Amygdala (tissue), 56 donors: ENCODE measurements at places on chromosomes 6 and 20.

DNA sequence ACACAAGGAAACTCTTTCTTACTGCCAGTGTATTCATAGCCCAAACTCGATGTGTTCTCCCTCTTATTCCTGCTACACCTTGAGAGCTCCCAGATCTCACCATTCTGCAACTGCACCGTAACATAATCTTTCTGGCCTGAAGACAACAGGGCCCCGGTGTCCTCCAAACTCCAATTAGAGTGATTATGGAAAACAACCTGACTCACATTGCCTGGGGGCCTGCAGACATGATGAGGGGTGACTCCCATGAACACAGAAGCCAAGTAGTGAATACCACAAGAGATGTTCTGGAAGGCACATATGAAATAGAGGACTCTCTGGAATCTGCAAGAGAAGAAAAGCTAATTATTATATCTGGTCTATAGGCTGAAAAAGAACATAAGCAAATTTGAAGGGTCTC is 19.7 kb downstream of the SLC22A16 start:
- no peak for DNase-seq

DNA sequence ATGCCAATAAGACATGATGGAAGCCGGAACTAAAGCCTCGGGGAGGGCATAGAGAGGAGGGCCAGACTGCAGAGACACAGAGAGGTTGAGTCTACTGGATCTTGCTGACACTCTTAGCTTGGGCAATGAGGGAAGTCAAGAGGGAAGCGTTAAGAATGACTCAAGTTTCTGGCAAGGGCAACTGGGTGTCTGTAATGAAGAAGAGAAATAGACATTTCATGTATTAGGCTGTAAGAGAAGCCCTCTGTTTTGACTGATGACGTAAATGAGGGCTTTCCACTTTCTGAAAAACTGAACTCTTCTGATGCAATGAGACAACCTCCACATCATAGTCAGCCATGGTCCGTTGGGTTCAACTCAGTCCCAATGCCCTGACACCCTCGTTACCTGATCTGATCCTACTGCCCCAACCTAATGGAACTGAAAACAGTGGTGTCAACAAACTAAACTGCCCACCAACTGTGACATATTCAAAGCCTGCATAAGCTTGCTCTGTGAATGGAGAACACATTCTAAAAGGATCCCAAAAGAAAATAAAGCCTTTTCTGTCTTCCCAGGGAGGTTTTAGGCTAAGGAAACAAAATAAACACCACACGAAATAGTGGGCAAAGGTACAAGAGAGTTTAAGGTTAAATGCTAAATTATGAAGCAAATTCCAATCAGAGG is 45.8 kb upstream of the PNRC1 start:
- no peak for DNase-seq

DNA sequence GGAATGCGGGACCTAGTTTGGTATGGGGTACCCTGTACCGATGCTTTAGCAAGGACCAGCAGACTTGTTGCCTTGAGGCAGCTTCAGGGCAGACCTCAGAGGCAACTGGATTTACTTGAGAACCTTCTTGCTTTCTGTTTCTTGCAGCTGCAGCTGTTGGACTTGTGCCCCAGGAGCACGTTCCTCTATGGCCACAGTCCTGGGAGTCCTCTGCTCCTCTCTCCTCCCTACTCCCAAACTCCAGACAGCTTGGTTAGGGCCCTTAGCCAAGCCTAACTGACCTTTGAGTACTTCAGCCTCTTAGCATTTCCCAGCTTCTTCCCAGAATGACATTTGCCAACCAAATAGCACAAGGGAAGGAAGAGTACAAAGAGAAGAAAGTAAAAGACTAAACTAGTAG is 34.7 kb downstream of the GHRH start:
- no peak for DNase-seq

GRCh38 chr20:47272893-47273590 is 83.5 kb downstream of the ZMYND8 start:
- no peak for DNase-seq

- no peak for DNase-seq
Observed at GRCh38 chr6:164015088-164015484, 600.6 kb downstream of the QKI start.

- DNase-seq: no peak
Observed at GRCh38 chr6:106496823-106497222, 132.5 kb downstream of the RTN4IP1 start.

DNA sequence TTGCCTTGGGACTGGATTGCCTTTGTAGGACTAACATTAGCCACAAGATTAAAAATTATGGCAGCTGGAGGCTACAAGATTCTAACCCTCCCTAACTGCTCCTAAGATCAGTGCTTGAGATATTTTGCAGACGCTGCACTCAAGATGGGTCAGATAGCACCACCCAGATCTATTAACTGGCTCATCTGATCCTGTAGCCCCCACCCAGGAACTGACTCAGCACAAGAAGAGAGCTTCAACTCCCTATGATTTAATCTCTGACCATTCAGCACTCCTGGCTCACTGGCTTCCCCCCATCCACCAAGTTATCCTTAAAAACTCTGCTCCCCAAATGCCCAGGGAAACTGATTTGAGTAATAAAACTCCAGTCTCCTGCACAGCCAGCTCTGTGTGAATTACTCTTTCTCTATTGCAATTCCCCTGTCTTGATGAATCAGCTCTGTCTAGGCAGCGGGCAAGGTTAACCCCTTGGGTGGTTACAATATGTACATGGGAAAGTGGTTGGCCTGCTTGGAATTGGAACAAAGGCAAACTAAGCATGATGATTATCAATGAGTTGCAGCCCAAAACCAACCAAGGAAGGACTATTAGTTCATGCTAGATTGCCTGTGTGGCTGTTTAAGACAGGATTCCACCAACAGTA is 111.3 kb downstream of the OR2B2 start:
- no peak for DNase-seq

DNA sequence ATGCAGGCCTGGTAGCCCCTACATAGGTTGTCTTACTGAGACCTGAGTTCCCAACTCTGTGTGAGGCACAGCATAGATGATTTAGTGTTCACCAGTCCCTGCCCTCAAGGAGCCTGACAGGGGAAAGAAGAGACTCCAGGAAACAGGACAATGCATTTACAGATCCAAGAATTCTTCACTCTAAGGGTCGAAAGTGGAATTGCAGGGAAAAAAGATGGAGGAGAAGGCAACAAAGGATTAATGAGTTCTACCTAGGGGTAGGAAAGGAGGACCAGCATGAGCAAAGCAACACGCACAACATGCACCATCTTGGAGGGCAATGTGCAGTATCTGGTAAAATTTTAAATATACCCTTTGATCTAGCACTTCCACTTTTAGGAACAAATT is 5.9 kb downstream of the SPAG4 start:
- DNase-seq: no peak

- no peak for DNase-seq
Observed at GRCh38 chr6:16757332-16757731, 3.9 kb downstream of the ATXN1 start.

GRCh38 chr20:59032023-59032712 is at the start of gene ATP5F1E:
ATP5F1E (minus strand) TSS chr20:59032335; CDS start chr20:59032251, 84 bp downstream.
- peak; percentile 93 for DNase-seq

- no peak for DNase-seq
Observed at GRCh38 chr6:138107752-138108592, 753 bp upstream of the PERP start.

DNA sequence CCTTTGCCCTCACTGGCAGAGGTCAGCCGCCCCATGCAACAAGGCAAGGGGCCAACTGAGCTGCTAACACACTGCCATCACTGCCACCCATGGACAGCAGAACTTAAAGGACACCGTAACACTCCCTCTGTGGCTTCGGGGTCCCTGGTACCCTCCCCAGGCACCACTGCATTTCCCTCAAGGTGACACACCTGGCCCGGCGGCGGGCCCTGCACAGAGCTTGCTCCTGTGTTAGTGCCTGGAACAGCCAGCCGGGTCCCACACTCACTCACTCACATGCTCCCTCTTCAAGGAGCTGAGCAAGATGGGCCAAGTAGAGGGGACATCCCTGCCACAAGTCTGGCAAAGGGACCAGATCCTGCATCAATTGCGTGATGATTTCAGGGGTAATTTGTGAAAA is 126.5 kb upstream of the SOX4 start:
- DNase-seq: no peak

DNA sequence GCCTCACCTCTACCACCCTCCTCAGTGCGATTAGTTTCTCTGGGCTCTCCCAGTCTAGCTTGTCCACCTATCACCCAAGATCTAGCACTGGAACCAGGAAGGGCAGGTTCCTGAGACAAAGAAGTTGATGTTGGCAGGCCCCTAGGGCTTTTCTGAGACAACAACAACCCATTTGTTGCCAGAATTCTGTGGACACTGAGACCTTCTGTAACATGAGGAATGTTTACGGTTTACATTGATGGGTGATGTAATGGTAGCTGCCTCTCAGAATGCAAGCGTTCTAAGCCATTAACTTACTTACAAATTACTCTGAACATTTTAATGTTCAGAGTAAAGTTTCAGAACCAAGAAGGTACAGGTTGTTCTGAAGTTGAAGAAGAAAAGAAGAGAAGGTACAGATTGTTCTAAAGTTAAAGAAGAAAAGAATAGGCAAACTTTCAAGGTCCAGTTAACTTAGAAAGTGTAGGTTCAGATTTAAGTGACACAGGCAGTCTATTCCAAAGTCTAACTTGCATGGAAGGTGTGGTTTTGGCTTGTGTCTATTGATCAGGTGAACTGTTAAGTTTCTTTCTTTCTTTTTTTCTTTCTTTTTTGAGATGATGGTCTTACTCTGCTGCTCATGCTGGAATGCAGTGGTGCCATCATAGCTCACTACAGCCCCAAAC is 3.7 kb upstream of the MED23 start:
- DNase-seq: no peak

DNA sequence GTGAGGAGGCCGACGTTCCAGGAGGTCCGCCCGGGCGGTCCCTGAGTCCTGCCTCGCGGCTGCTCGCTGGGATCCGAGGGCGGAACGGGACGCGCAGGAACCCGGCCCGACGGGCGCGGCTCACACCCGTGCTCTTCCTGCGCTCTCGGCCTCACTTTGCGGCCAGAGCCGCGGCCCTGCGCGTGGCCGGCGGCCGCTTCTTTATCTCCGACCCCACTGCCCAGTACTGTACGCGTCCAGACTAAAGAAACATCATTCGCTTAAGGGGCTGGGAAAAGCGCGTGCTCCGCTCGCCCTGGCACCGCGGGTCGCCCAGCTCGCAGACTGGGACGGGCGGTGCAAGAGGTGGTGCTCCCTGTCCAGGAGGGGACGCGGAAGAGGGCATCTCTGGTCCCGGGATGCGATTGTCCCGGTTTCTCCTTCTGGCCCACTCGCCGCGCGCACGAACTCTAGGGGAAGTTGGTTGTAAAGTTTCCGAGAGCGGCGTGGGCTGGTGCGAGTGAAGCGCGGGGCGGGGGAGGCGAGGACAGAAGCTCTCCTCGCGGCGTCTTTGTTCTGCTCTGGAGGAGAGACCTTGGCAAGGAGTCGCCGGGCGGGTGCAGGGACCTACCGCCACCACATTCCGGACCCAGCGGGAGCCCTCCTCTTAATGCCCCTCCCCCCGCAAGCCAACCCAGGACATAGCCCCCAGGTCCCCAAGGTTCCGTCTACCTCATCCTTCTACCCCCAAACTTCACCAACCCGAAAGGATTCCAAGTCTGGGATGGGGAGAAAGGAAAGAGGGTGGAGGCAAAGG is 71.0 kb downstream of the SOX4 start:
- no peak for DNase-seq

GRCh38 chr6:15305496-15305895 is 59.6 kb downstream of the JARID2 start:
- DNase-seq: no peak

DNA sequence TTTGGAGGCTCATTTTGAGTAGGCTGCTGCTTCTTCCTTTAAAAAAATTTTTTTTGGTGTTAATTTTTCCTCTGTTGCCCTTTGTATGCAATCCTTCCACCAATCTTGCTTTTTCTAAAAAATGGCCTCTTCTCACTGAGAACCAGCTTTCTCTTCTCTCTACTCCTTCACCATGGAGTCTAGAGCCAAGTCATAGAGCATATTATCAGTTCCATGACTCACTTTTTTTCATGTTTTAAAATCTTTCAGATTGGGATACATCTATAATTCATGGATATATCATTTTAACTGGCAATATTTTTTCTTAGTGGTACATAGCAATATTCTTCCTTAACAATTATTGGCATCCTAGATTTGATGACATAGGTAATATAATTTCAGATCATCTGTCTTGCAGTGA is 62.7 kb downstream of the SLX4IP start:
- DNase-seq: no peak

GRCh38 chr6:16728513-16729182 is 32.6 kb downstream of the ATXN1 start:
- DNase-seq: no peak

DNA sequence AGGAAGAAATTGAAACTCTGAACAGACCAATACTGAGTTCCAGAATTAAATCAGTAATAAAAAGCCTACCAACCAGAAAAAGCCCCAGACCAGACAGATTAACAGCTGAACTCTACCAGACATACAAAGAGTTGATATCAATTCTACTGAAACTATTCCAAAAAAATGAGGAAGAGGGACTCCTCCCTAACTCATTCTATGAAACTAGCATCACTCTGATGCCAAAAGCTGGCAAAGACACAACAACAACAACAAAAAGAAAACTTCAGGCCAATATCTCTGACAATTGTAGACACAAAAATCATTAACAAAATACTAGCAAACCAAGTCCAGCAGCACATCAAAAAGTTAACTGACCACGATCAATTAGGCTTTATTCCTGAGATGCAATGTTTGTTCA is 246.0 kb upstream of the RUNX2 start:
- DNase-seq: no peak

- DNase-seq: no peak
Observed at GRCh38 chr20:57426271-57426689, 35.1 kb downstream of the RBM38 start.

- no peak for DNase-seq
Observed at GRCh38 chr6:3959385-3959784, 110.2 kb downstream of the FAM50B start.

GRCh38 chr6:160730911-160731310 is 28.9 kb downstream of the PLG start:
- no peak for DNase-seq
